ENCODE measurements at places on chromosomes 16 and 17. TPM values are rescaled to one million over a fixed set of nuclear protein-coding genes. Genes with fewer than 3 reads are reported as not detected.

DNA sequence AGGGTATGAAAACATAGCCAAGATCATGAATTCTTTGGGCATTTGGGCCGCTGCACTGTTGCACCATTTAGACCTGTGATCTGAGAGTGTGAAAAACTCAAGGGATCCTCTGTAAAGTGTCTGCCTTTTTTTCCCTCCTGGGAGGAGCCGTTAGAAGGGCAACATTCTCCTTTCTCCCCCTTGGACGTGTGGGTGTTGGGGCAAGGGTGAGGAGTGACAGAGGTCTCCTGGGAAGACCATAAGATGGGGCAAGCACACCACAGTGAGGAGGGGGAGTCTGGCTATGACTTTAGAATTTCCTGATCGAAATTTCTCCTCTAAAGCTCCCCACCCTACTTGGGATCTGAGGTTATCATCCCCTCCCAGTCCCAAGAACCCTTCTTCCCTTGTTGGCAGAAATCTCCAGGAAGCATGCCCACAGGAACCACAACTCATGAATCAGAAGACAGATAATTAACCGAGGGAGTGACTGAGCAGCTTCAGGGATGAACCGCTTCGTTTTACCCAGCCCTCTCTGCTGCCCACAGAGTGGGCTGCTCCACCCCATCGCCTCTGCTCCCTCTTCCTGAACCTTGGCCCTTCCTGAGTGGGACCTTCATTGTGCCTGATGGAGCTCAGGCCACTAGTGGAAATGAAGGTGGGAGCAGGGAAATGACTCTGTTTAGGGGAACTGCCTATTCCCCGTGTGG lies 4.2 kb downstream of the ITGB3 start:
- DNase-seq, result no peak

DNA sequence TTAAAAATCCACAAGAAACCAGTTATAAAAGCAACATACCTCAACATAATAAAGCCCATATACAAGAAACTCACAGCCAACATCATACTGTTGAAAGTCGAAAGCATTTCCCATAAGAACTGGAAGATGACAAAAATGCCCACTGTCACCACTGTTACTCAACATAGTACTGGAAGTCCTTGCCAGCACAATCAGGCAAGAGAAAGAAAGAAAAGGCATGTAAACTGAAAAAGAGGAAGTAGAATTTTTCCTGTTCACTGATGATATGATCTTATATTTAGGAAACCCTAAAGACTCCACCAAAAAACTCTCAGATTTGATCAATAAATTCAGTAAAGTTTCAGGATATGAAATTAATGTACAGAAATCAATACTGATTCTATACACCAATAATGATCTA lies 45.1 kb downstream of the AHSP start:
- no peak for DNase-seq

- DNase-seq, result no peak
Observed at GRCh38 chr17:63479495-63480184, 2.8 kb downstream of the ACE start.

GRCh38 chr17:69643686-69644085 lies 229.2 kb downstream of the MAP2K6 start:
- DNase-seq, result no peak

GRCh38 chr17:30450125-30451027 lies 26.8 kb upstream of the GOSR1 start:
- no peak for DNase-seq

GRCh38 chr17:38560503-38561318 lies 45.0 kb downstream of the SRCIN1 start:
- peak; percentile 64 for DNase-seq

GRCh38 chr16:11386791-11387546 lies 41.7 kb downstream of the RMI2 start:
- DNase-seq, result peak; percentile 69

- peak; percentile 58 for DNase-seq
Observed at GRCh38 chr17:77208217-77208808, 67.5 kb downstream of the SEC14L1 start.

GRCh38 chr16:49748322-49748721 lies 107.6 kb downstream of the ZNF423 start:
- DNase-seq, result no peak

DNA sequence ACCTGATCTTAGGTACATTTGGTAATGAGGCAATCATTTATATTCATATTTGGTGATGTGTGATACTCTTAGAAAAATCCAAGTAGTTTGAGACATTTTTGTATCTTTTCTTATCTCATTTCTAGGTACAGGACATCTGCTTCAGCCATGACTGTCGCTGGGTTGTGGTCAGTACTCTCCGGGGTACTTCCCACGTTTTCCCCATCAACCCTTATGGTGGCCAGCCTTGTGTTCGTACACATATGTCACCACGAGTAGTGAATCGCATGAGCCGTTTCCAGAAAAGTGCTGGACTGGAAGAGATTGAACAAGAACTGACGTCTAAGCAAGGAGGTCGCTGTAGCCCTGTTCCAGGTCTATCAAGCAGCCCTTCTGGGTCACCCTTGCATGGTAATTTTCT lies 312.2 kb downstream of the BCAS3 start:
- no peak for DNase-seq

GRCh38 chr16:22139008-22139407 lies 23.3 kb upstream of the SDR42E2 start:
- peak; percentile 72 for DNase-seq

GRCh38 chr16:31356566-31357323 lies 1.8 kb downstream of the ITGAX start:
- no peak for DNase-seq

DNA sequence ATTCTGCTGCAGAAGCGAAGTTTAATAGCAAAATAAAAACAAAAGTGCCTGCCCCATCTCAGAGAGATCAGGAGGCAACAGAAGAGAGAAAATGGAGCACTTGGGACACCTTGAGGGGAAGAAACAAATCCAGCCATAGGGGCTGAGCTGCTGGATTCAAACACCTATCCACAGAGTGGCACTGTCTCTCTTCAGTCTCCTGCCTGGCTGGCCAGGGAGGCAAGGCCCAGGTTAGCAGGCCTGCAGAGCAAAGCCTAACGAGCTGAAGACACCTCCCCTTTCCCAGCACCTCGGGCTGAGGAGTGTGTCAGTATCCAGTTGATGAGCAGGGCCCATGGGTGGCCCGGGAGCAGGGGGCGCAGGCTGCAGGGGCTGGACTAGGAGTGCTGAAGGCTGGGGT lies 8.8 kb upstream of the KRT31 start:
- no peak for DNase-seq

GRCh38 chr17:3602499-3602898 lies 6.7 kb downstream of the TRPV1 start:
- DNase-seq, result peak; percentile 27

DNA sequence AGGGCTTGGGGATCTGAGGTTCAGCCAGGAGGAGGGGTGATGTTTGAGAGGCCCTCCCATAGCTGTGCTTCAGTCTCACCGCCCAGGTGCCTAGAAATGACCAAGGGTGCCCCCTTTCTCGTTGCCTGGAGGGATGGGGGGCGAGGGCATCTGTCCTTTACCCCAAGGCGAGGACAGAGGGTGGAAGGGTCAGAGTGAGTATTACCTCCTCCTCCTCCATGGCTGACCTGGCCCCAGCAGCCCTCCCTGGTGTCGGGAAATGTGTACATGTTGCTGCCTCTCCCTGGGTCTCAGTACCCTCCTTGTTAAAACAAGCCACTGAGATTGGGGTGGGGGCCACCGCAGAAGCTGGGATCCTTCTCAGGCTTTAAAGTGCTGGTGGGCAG lies 2.4 kb downstream of the NECAB2 start:
- no peak for DNase-seq

GRCh38 chr16:77869997-77870813 lies 81.8 kb downstream of the VAT1L start:
- peak; percentile 55 for DNase-seq

DNA sequence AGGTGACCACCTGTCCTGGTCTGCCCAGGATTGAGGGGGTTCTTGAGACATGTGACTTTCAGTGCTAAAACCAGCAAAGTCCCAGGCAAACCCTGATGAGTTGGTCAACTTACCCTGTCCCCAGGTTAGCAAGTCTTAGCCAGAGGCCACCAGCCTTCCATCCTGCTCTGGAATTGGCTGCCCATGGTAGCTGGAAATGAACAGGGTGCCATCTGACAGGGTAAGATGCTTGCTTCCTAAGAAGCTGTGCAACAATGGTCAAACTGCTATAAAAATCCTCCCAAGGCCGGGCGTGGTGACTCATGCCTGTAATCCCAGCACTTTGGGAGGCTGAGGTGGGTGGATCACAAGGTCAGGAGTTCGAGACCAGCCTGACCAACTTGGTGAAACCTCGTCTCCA lies 22.8 kb upstream of the MTMR4 start:
- no peak for DNase-seq

DNA sequence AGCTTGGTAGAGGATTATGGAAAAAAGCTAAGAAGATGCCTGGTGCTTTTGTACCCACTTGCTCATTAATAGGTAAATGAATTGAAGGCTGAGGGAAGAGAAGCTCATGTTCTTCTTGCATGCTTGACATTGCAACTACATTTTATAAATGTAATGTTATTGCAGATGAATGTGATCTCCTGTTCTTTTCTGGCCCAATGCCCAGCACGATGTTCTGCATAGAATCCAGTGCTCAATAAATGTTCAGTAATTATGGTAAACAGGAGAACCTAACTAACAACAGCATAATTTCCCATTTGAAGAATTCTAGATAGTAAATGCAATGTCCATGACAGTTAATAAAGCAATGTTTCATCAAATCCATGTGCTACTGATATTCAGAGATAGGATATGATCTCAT lies 638.2 kb upstream of the SOX9 start:
- DNase-seq, result no peak

DNA sequence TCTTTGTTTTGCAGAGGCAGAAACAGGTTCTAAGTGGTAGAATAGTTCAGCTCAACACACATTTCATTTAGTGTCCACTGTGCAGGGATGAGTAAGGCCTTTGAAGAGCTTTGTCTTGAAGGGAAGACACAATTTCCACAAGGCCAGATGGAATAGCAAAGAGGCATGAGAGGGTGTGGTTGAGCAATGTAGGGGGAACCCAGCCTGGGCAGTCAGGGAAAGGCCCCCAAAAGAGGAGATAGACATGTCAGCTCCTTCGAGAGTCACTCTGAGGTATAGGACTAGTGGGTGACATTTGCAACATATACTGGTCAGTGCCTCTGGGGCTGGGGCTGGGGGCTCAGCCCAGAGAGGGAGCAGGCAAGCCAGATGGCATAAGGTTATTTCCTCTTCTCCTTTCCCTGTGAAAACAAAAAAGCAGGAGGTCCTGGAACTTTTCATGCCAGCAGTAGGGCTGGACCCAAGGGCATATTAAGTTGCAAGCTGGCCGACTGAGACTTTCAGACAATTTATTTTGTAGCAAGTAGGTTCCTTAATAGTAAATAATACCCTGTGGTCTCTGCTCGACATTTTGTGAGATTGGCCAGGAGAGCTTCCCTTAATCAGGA lies 7.1 kb downstream of the ALKBH5 start:
- no peak for DNase-seq

- no peak for DNase-seq
Observed at GRCh38 chr16:7482032-7482431, 149.4 kb downstream of the RBFOX1 start.

DNA sequence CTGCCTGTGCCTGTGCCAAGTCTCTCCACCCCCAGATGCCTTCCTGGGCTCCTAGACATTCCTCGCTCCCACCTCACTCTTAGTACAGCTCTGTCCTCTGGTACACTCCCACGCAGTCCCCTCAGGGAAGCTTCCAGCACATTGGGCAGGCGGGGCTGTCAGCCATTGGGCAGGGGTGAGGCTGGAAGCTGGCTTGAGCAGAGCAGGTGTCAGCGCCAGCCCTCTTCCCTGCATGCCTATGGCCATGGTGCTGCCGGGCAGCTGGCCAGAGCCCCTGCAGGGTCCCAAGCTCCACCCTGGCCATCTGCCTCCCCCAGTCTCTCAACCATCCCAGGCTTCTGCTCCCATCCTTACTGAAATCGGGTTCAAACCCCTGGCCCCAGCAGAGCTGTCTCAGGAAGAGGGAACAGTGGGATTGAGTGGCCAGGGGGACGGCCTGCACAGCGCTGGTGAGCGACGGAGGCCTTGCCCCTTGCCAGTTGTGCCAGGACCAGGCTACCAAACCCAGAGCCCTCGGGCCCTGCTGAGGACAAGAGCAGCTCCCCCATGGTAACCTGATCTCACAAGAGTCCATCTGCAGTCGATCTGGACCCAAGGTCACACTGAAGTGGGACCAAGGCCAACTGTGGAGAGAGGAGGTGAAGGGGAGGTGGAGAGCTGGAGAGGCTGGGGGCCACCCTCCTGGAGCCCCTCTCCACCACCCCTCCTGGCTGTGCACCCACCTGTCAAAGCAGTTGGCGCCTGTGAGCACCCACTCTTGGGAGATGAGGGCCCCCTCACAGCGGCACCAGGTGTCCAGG lies 2.4 kb upstream of the B9D1 start:
- DNase-seq, result no peak

DNA sequence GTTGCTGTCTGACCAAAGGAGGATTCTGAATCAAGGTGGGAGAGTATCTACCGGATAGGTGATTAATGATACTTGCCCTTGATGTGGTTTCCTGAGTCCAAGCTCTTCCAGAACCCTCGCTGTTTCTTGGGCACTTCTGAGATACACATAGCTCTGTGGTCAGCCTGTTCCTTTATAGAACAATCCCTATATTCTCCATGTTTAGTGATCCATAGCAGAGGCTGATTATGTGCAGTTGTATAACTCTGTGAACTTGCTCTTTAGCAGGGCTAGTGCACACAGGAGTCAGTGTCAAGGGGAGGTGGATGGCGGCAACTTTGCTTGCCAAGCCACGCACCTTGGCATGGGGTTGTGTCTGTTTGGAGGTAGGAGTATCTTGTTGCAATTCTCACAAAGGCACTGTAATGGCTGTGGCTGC lies 36.1 kb downstream of the ARL4D start:
- no peak for DNase-seq

- DNase-seq, result peak; percentile 84
Observed at GRCh38 chr16:81601601-81602255, 157.1 kb downstream of the CMIP start.

DNA sequence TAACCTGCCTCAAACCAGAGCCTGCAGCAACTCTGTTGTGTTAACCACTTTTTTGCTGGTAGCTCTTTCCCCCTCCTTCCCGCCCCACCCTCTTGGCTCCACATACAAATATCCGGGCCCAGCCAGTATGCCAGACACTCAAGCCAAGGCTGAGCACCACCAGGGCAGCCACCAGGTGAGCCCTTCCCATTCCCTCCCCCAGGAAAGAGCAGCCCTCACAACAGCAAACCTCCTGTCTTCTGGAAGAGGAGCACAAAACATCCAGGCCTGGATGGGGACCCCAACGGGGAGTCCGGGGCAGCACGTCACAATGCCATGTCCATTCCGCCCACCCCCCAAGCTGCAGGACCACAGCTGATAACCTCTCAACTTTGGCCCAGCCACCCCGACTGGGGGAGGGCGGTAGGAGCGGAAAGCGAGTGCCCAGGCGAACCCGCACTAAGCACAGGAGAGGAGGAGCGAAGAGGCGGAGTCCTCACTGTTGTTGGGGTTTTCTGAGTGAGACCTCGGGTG lies 757 bp downstream of the ORMDL3 start:
- peak; percentile 47 for DNase-seq

Gene NDRG4
- total RNA-seq, result 18.7 TPM

Gene CDH16
- 0.64 TPM for total RNA-seq

Gene C17orf67
- 1.8 TPM for total RNA-seq

Gene C17orf113
- 1.7 TPM for total RNA-seq

Gene SCARF1
- 39.7 TPM for total RNA-seq

Gene SLC6A2
- total RNA-seq, result not detected
